ENCODE measurements at places on chromosomes 4 and X.

DNA sequence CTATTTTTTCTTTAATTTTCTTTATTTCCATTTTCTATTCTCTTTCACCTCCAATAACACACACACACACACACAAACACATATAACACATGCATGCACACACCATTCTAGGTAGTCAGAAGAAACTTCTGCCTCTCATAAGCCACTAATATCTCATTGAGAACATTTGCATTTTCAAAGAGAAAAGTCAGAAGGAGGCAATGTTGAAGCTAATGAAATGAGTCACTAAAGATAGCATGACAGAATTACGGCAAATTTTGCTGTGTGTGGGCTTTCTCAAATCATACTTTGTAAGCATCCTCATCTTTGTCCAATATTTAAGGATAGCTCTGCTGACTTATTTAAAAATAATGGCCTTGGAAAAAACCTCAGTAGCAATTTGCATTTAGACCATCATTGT, 291.3 kb downstream of the GUCY2F start:
- DNase-seq = no peak

DNA sequence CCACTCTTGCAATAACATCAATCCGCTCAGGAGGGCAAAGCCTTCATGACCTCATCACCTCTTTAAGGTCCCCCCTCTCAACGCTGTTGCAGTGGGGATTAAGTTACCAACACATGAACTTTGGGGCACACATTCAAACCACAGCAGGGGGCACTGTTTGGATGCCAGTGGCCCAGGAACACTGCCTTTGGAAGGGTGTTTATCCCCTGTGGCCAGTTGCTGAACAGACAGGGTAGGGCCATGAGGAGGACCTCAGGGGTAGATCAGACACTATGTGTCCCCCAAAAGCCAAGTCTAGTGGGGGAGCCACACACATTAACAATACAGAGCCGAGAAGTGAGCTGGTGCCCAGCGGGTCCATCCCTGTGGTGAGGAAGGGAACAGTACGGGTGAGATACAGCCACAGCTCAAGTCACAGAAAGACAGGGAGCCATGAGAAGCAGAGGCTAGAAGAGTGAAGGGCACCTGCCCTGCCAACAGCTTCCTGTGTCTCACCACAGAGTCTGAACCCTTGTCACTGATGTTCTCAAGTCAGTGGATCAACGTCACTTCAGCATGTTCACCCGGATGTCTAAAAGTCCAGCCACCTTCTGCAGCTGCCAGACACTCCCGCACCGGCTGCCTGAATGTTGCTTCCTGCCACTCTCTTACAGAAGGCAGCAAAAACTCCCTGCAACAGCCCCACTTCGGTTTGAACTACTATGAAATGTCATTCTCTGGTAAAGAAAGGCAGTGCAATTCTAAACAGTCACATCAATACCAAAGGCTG, 19.9 kb upstream of the MXD4 start:
- peak; percentile 31 for DNase-seq

GRCh38 chrX:35562395-35562794, 235.7 kb upstream of the MAGEB16 start:
- DNase-seq = no peak

DNA sequence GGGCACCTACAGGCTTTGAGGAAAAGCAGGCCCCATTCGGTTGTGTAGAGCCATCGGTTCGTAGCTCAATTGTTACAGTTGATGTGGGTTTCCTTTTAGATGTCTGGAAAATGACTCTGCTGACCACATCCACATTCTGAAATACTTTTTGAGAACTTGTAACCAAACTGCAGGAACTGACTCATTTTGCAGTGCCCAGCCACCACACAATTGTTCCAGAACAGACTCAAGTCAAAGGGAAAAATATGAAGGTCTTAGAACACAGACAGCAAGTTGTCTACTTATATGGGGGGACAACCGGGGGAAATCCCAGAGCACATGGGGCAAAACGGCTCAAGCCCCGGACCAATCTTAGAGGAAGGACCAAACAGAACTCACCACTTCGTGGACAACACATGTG, 557.6 kb upstream of the DIPK2B start:
- no peak for DNase-seq

GRCh38 chr4:22237155-22237751, 278.6 kb downstream of the ADGRA3 start:
- peak; percentile 33 for DNase-seq

DNA sequence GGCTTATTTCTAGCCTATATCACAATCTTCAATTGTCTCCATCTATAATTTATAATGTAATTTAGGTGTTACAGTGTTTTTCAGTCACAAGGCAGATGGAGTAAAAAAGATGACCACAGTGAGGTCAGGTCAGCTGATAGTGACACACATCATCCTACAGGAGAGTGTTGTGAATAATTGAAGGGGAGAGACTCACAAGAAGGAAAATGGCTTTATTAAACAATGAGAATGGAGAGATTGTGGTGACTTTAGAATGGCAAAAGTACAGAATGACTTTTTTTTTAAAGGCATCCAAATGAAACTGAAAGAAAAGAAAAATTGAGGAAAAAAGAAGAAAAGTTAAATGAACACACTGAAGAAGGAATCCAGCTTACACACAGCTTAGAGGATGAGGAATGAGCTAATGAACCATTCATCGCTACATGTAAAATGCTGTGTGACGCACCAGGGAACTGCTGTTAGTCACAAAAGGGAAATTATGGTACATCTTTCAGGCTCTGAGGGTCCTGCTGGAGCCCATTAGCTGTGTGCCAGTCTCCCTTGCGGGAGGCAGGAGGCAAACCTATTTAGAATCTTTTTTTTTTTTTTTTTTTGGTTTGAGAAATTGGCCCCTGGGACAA, 56.6 kb downstream of the SPRY1 start:
- DNase-seq = no peak

DNA sequence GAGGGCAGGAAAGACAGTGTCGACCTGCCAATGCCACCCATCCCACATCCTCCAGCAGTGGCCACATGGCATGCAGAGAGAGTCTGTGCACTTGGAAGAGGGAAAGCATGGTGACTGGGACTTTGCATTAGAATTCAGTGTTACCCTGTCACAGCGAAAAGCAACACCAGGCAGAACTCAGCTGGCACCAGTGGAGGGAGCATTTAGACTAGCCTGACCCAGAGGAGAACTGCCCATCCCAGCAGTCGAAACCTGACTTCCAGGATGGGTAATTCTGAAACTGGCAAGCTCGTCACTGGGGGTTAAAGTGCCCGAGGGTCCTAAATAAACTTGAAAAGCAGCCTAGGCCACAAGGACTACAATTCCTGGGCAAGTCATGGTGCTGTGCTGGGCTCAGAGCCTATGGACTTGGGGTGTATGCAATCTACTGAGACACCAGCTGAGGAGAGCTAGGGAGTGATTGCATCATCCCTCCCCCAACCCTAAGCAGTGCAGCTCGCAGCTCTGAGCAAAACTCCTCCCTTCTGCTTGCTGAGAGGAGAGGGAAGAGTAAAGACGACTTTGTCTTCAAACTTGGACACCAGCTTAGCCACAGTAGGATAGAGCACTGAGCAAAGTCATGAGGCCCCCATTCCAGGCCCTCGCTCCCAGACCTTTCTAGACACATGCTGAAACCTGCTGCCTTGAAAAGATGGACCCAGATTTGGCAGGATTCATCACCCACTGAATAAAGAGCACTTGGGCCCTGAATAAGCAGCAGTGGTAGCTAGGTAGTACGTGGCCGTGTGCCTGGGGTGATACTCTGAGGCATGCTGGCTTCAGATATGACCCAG, 68.8 kb downstream of the DDX60L start:
- no peak for DNase-seq

DNA sequence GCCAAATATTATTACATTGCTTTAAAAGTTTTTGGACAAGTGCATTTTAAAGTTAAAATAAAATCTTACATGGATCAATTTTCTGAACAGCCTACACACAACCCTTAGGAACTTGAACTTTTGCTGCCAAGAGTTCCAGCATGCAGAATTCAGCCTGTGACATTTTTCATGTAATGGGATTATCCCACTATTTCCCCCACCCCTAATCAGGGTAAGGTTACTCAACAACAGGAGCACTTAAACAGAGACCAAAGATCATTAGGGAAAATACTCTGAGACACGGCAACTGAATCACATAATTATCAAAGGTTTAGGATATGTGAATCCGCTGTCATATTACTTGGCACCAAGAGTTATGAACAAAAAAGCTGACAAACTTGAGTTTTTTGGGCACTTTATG, 47.2 kb downstream of the IQCM start:
- DNase-seq = no peak

GRCh38 chrX:18099745-18100144, 120.9 kb downstream of the BEND2 start:
- no peak for DNase-seq

GRCh38 chr4:15368856-15369255, 59.0 kb upstream of the C1QTNF7 start:
- DNase-seq = no peak
